ENCODE measurements at places on chromosomes 16 and 17.

GRCh38 chr16:13835935-13836730 lies 83.8 kb upstream of the ERCC4 start:
- no peak for DNase-seq

DNA sequence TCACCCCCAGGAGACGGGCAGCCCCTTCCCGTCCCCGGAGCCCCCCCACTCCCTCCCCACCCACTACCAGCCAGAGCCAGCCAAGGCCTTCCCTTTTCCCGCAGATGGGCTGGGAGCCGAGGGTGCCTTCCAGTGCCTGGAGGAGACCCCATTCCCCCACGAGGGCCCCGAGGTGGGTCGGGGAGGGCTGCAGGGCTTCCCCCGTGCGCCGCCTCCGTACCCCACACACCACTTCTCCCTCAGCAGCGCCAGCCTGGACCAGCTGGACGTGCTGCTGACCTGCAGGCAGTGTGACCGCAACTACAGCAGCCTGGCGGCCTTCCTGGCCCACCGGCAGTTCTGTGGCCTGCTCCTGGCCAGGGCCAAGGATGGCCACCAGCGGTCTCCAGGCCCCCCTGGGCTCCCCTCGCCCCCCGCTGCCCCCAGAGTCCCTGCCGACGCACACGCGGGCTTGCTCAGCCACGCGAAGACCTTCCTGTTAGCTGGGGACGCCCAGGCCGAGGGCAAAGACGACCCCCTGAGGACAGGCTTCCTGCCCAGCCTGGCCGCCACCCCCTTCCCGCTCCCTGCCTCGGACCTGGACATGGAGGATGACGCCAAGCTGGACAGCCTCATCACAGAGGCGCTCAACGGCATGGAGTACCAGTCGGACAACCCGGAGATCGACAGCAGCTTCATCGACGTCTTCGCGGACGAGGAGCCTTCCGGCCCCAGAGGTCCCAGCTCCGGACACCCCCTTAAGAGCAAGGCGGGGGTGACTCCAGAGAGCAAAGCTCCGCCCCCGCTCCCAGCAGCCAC lies 23.5 kb upstream of the ZFPM1 start:
- no peak for DNase-seq

DNA sequence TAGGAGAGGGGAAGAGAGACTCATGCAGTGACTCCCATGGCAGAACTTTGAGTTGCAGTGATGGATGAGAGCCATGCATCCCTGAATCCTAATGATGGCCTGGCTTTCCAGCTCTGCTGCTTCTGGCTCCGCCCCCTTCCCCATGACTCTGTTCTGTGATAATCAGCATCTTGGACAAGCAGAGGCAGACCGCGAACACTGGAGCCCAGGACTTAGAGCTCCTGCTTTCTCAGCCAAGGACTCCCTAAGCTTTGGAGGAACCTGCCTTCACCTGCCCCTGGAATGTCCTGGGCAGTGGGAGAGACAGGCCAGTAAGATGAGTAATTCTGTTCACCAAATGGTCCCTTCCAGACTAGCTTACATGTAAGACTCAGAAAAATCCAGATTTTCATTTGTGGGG lies 12.5 kb downstream of the CCDC92B start:
- DNase-seq: no peak

DNA sequence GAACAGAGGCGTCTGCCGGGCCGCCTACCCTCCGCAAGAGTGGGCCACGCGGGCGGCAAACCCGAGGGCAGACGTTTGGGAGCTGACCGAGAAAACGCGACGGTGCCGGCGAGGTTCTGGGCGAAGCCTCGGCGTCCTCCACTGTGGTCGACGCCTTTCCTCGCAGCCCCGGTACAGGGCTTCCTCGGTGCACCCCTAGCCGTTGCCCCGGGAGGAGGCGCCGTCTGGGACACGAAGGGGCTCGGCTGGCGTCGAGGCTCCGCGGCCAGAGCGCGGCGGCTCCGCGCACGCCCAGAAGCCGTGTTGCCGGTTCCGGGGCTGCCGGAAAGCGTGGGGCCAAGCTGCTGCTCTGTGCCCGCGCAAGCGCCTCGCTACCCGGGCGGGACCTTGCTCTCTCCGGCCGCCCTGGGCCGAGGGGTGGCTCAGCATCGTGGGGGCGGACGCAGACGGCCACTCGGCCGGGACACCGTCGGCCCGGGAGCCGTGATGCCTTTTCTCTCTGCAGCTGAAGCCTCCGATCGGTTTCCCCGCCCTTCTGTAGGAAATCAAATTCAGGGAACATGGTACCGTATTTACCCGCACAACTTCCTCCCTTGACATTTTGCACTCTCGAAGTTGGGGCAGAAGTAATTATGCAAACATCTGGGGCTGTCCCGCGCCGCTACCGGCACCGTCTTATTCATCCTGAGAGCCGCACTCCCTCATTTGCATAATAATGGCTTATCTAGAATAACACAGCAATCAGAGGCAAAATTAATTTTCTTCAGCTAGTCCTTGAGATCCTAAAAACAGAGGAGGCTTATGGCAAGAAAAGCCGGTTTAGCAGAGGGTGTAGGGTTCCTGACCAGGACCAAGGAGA lies 7.3 kb upstream of the CBX8 start:
- DNase-seq: no peak

GRCh38 chr17:17886226-17886625 lies 49.4 kb upstream of the SREBF1 start:
- DNase-seq: no peak

DNA sequence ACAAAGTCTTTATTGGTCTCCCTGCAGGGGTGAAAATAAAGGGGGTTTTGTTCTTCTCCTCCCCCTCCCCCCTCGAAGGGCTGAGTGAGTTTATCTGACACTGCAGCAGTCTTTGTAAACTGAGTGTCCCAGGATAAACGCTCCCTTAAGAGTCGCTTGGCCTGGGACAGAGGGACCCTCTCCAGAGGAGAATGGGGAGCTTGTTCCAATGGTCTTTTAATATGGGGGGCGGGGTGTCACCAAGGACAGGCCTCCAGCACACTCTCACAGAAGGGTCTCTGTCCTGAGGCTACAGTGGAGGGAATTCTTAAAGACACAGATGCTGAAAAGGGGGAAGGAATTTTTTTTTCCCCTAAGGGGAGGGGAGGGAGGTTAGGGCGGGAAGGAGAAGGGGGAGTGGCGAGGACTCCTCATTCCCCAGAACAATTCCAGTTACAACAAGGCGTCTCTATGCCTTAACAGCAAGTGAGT lies 455.5 kb downstream of the SOX9 start:
- no peak for DNase-seq

GRCh38 chr16:72247821-72248253 lies 75.9 kb upstream of the PMFBP1 start:
- DNase-seq: no peak

DNA sequence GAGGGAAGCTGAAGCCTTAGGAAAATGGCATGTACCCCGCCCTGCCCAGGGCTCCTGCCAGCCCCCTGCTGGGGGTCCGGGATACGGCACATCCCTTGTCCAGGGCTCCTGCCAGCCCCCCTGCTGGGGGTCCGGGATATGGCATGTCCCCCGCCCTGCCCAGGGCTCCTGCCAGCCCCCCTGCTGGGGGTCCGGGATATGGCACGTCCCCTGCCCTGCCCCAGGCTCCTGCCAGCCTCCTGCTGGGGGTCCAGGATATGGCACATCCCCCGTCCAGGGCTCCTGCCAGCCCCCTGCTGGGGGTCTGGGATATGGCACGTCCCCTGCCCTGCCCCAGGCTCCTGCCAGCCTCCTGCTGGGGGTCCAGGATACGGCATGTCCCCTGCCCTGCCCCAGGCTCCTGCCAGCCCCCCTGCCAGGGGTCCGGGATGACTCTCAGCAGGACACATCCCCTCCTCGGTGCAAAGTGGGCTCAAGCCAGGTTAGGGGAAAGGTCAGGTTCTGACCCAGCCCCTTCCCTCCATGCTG lies 43.2 kb downstream of the RPH3AL start:
- no peak for DNase-seq

GRCh38 chr17:15440347-15440746 lies 27.1 kb downstream of the CDRT4 start:
- DNase-seq: peak; percentile 28

- DNase-seq: no peak
Observed at GRCh38 chr16:4175849-4176248, 59.6 kb upstream of the ADCY9 start.
